ENCODE measurements at places on chromosomes 5 and 9.
A peak's percentile ranks its signal among the peaks of the same experiment; 100 is the strongest.

DNA sequence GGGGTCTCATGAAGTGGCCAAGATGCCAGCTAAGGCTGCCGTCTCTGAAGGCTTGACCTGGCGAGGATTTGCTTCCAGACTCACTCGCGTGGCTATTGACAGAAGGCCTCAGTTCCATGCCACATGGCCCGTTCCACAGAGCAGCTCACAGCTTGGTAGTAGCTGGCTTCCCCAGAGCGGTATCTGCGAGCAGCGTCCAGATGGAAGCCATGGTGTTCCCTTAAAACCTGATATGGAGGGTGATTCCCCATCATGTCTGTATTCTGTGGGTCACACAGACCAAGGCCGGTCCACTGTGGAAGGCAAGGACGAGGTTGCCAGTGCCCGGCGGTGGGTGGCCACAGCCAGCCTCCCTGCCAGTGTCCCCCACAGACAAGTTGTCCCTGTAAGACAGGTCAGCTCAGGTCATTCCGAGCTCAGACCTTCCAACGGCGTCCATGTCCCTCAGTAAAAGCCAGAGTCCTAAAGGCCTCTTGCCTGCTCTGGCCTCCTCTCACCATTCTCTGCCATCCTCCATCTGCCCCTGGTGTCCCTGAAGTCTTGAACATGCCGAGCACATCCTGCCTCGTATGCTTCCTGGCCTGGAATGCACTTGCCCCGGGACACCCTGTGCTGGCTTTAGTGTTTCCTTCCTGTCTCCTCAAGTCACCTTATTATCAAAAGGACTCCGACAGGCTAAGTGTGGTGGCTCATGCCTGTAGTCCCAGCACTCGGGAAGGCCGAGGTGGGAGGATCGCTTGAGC lies 61.3 kb upstream of the LRRTM2 start:
- no peak for DNase-seq

DNA sequence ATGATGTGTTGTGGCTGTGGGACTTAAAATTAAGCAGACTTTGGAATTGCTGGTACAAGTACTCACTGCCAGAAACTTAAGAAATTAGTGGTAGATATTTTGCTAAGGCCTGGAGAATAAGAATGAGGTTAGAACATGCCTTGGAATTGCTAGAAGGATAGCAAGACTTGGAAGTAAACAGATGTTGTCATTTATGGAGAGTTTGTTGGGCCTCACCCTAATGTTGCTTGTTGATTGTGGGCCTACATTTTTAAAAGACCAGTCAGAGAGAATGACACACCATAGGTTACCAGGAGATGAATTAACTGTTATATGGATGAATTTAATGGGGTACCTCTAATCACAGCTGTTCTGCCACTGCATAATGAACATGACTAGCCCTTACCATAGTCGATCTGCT lies 120.1 kb upstream of the GAS1 start:
- DNase-seq = no peak

DNA sequence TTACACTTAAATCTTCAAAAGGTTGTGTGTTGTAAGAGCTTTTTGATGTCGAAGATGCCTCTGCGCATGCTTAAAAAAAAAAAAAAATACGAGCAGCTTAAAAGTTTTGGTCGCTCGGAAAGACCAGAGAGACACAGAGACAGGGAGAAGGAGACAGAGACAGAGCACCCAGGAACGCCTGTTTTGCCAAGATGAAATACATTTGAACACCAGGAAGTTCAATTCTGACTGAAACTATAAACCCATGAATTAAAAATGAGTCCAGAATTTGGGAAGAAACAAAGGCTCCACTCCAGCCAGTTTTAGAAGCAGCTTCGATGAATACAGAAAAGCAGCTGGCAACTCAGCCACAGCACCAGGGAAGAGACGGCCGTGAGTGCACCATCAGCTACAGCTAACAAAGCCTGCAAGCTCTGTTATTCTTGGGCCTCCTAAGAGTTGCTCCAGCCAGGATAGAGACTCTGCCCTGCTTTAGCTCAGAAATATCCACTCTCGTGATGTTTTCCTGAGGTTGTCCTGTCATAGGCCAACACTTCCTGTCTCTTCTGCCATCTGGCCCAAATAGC lies 2.5 kb upstream of the ZNF474 start:
- DNase-seq = no peak

- no peak for DNase-seq
These were observed 237.3 kb downstream of the DRD1 start for GRCh38 chr5:175206669-175207068.

DNA sequence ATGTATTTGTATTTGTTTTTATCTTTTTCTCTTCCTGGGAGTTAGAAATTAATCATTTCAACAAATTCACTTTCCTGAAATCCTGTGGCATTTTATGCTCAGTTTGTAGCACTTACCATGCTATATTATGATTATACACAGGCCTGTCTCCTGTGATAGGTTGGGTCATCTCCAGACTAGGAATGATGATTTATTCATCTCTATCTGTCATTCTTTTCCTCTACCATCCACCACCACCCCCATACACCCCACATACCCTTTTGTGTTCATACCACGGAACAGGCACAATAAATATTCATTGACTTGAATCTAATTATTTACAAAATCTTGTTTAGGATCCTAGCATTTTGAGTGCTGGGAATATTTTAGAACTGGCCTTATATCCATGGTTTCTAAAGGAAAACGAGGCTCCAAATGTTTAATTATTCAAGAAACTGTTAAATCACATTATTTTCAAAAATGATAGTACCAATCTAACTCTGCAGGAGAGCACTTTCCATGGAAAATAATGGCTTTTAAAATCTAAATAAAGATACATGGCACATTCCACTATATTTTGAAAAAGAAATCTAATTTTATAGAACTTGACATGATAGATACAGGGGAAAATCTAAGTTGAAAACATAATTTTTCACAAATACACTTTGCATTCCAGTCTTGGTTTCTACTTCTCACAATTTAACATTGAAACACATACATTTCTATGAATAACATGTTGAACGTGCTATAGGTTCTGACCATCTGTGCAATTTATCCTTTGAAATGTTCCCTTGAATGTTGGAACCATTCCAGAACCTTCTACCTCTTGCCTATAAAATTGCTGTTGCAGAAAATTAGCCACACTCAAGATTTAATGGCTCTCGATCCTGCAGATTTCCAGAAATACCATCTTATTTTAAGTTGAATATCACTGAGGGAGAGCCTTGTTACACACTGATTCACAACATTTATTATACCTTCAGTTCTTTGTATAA lies 89.3 kb downstream of the STARD4 start:
- peak; percentile 64 for DNase-seq

Measured in DMS 273 treated with DMSO at 0.1 percent for 48 hours (cell line).